ENCODE measurements at places on chromosomes 1 and 21. TPM values are rescaled to one million over a fixed set of nuclear protein-coding genes. Genes with fewer than 3 reads are reported as not detected.
A peak's percentile ranks its signal among the peaks of the same experiment; 100 is the strongest.

SLC9C2 gene
- not detected for total RNA-seq

DCST1 gene
- not detected for total RNA-seq

TOR3A gene
- total RNA-seq: 19.9 TPM

AZIN2 gene
- 0.21 TPM for total RNA-seq

CFAP57 gene
- 0.80 TPM for total RNA-seq

GPR3 gene
- total RNA-seq: 9.4 TPM

PGBD5 gene
- 18.4 TPM for total RNA-seq

CSMD2 gene
- total RNA-seq: 14.6 TPM

OR2T35 gene
- not detected for total RNA-seq

DNA sequence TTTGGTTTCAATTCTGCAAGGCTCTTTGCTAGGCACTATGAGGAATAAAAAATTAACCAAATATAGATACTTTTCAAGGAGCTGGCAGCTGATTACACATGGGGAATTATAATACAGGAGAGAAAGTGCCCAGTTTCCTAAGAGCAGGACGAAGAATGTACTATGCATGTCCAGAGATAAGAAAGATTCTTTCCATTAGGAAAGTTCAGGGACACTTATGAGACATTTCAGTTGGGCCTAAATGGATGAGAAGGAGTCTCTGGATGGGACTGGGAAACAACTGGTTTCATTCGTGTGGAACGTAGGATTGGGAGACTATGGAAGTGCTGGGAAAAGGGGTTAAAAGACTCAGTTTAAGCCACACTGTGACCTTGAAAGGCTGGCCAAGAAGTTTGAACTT is 63.5 kb upstream of the MROH9 start:
- no peak overlapping the region for H3K27ac ChIP-seq
- no peaks in the 10 kb centered on the region for H3K36me3 ChIP-seq
- DNase-seq: no peak
- no peak overlapping the region for H3K4me3 ChIP-seq
- H3K27me3 ChIP-seq: no peaks in the 10 kb centered on the region

GRCh38 chr21:44539991-44540666 is at the start of gene KRTAP10-1:
TSS of gene KRTAP10-1 (minus strand) at chr21:44540195. CDS start at chr21:44540150, 45 bp downstream.
- no peaks in the 10 kb centered on the region for H3K27me3 ChIP-seq
- H3K4me3 ChIP-seq: no peak within 1 kb of the TSS
- H3K36me3 ChIP-seq: no peaks in the 10 kb centered on the region
- DNase-seq: no peak

DNA sequence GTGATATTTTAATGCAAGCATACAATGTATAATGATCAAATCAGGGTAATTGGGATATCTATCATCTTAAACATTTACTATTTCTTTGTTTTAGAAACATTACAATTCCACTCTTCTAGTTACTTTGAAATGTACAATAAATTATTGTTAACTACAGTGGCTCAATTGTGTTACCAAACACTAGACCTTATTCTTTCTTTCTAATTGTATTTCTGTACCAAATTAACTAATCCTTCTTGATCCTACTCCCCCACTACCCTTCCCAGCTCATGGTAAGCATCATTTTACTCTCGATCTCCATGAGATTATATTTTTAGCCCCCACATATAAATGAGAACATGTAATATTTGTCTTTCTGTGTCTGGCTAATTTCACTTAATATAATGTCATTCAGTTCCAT is 95.0 kb upstream of the MROH9 start:
- H3K4me3 ChIP-seq: no peak overlapping the region
- H3K27me3 ChIP-seq: no peaks in the 10 kb centered on the region
- no peaks in the 10 kb centered on the region for H3K4me1 ChIP-seq
- H3K27ac ChIP-seq: no peak overlapping the region
- DNase-seq: no peak
- H3K36me3 ChIP-seq: no peaks in the 10 kb centered on the region

DNA sequence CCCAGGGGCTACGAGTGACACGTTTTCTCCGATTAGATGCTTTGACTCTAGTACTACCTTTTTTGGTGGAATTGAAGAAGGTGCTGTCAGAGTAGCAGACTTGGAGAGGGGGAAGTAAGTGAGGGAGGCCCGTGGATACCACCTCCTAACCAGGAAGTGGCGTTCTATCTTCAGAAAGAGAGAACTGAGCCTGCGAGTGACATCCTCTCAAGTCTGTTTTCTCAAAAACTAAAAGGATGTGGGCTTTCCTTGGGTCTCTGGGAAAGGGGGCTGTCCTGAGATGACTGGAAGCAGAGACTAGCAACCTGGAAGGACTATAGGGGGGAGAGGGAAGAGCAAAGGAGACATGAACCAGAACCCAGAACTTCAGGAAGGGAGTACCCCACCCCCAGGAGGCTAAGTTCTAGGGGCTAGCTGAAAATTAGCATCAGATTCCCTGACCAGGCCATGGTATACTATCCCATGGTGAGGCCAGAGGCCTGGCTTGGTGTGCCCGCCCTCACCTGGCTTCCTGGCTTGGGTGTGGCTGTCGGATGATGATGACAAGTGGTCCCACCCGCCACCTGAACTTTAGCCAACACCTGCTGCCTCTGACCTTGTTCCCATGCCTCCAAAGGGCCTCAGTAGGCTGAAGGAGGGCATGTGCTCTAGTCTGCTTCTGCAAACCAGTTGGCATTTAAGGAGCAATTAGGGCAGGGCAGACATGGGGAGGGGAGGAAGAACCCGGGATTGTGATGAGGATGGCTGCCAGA is 49.1 kb downstream of the ATP2B4 start:
- H3K4me3 ChIP-seq: no peak overlapping the region
- peaks cover 7% of the 10 kb centered on the region for H3K4me1 ChIP-seq
- no peak overlapping the region for H3K27ac ChIP-seq
- H3K36me3 ChIP-seq: no peaks in the 10 kb centered on the region
- no peak for DNase-seq

DNA sequence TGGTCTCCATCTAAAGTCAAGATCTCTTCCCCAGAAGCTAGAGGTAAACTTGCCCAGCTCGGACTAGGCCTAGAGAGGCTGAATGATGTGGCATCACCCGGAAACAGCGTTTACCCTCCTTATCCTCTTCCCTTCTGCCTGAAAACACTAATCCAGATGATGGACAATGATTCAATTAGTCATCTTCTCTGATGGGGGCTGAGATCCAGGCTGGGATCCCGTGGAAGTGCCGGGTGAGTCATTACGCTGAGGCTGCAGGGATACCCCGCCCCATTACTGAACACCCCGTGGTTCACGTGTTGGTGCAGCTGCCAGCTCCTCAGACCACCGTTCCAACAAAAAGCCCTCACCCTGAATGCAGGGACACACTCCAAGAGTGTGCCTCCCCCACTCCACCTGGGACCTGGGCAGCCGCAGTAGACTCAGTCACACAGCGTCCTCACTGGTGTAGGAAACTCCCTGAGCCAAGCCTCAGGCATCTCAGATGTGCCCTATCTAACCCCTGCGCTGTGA is 2.0 kb downstream of the S100A6 start:
- H3K27ac ChIP-seq: no peak overlapping the region
- no peaks in the 10 kb centered on the region for H3K36me3 ChIP-seq
- DNase-seq: no peak
- H3K4me1 ChIP-seq: peaks cover 38% of the 10 kb centered on the region
- no peaks in the 10 kb centered on the region for H3K27me3 ChIP-seq

DNA sequence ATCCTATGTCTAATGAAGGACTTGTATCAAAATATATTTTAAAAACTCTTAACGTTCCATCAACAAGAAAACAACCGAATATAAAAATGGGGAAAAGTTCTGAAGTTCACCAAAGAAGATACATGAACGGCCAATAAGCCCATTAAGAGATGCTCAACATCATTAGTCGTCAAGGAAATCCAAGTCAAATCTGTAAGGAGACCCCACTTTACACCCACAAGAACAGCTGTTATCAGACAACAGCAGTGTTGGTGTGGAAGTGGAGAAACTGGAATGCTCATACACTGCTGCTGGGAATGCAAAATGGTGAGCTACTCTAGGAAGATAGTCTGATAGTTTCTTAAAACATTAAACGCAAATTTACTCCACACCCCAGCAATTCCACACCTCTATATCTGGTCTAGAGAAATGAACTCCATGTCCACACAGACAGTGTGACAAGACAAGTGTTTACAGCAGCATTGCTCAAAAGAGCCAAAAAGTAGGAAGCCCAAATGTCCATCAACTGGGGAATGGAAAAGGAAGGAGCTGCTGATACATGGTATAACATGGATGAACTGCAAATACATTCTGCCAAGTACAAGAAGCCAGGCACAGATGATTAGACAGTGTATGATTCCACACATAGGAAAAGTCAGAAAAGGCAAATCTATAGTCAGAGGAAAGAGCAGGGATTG is 18.5 kb downstream of the UBE2G2 start:
- no peak overlapping the region for H3K27ac ChIP-seq
- no peak overlapping the region for H3K4me3 ChIP-seq
- H3K36me3 ChIP-seq: peaks cover 18% of the 10 kb centered on the region
- no peaks in the 10 kb centered on the region for H3K27me3 ChIP-seq

- no peak overlapping the region for H3K4me3 ChIP-seq
- no peaks in the 10 kb centered on the region for H3K4me1 ChIP-seq
- DNase-seq: no peak
- no peaks in the 10 kb centered on the region for H3K27me3 ChIP-seq
- peaks cover 4% of the 10 kb centered on the region for H3K36me3 ChIP-seq
- H3K27ac ChIP-seq: no peak overlapping the region
These were observed 7.6 kb upstream of the SHISA4 start for GRCh38 chr1:201880928-201881571.

DNA sequence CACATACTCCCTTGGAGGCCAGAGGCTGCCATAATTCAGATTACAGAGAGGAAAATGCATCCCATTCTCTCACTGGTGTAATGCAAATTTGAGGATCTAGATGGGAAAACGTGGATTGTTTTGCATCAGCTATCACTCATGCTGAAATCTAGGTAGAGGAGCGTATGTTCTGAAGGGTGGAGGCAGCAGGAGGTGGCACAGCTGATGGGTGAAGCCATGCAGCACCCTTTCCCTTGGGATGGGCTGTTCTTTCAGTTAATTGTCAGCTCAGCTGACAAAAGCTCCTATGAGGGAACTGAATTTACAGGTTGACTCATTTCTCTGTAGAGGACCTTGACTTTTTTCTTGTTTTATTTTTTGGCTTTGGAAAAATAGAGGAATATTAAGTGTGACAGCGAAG is 41.8 kb downstream of the CAMTA1 start:
- H3K27me3 ChIP-seq: no peaks in the 10 kb centered on the region
- H3K4me1 ChIP-seq: no peaks in the 10 kb centered on the region
- H3K36me3 ChIP-seq: no peaks in the 10 kb centered on the region
- no peak for DNase-seq
- no peak overlapping the region for H3K27ac ChIP-seq
- no peak overlapping the region for H3K4me3 ChIP-seq

DNA sequence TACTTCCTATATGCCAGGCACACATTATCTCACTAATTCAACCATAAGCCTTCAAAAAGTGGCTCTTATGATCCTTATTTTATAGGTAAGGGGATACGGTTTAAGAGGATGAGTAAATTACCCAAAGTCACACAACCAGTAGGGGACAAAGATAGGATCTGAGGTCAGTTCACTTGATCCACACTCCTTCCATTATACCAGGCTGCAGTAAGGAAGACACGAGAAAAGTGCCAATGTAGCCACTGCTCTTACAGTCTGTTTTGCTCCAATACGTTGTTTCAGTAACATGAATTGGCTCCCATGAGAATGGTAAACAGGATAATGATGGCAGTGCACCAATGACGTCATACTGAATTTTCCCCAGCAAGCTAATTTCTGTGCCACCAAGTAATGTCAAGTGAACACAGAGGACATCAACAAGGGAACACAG is 15.4 kb upstream of the GUCA2A start:
- H3K4me1 ChIP-seq: peaks cover 3% of the 10 kb centered on the region
- H3K27ac ChIP-seq: no peak overlapping the region
- H3K4me3 ChIP-seq: no peak overlapping the region
- DNase-seq: no peak

DNA sequence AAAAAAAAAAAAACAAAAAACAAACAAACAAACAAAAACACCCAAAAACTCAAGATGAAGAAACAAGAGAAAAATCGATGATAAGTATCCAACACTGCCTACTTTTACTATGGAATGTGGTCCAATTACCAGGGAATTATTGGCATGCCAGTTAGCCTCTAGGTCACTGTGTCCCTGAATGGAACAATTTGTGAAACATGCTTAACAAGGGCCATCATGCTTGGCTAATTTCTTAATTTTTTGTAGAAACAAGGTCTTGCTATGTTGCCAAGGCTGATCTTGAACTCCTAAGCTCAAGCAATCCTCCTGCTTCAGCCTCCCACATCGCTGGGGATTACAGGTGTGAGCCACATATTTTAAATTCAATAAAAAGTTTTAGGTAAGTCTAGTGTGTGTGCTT is 23.9 kb downstream of the PLPP3 start:
- H3K36me3 ChIP-seq: no peaks in the 10 kb centered on the region
- no peaks in the 10 kb centered on the region for H3K27me3 ChIP-seq
- H3K4me1 ChIP-seq: peaks cover 8% of the 10 kb centered on the region
- H3K4me3 ChIP-seq: no peak overlapping the region

GRCh38 chr1:68495968-68496679 is 758 bp downstream of the DEPDC1 start:
- peak overlapping the region; percentile 97 for H3K4me3 ChIP-seq
- H3K36me3 ChIP-seq: peaks cover 2% of the 10 kb centered on the region
- H3K27me3 ChIP-seq: no peaks in the 10 kb centered on the region
- H3K4me1 ChIP-seq: peaks cover 3% of the 10 kb centered on the region
- DNase-seq: no peak

- peaks cover 6% of the 10 kb centered on the region for H3K4me1 ChIP-seq
- no peaks in the 10 kb centered on the region for H3K36me3 ChIP-seq
- DNase-seq: no peak
- H3K27me3 ChIP-seq: no peaks in the 10 kb centered on the region
These were observed 100.5 kb downstream of the DYRK1A start for GRCh38 chr21:37467082-37467481.

- DNase-seq: peak; percentile 90
- H3K4me3 ChIP-seq: no peak overlapping the region
- H3K4me1 ChIP-seq: peaks cover 10% of the 10 kb centered on the region
- no peak overlapping the region for H3K27ac ChIP-seq
- no peaks in the 10 kb centered on the region for H3K27me3 ChIP-seq
- H3K36me3 ChIP-seq: no peaks in the 10 kb centered on the region
These were observed 53.5 kb upstream of the CNTN2 start for GRCh38 chr1:204989266-204990058.

GRCh38 chr21:39641827-39642450 is 29.2 kb downstream of the B3GALT5 start:
- peaks cover 4% of the 10 kb centered on the region for H3K36me3 ChIP-seq
- no peaks in the 10 kb centered on the region for H3K27me3 ChIP-seq
- peaks cover 11% of the 10 kb centered on the region for H3K4me1 ChIP-seq
- DNase-seq: no peak

DNA sequence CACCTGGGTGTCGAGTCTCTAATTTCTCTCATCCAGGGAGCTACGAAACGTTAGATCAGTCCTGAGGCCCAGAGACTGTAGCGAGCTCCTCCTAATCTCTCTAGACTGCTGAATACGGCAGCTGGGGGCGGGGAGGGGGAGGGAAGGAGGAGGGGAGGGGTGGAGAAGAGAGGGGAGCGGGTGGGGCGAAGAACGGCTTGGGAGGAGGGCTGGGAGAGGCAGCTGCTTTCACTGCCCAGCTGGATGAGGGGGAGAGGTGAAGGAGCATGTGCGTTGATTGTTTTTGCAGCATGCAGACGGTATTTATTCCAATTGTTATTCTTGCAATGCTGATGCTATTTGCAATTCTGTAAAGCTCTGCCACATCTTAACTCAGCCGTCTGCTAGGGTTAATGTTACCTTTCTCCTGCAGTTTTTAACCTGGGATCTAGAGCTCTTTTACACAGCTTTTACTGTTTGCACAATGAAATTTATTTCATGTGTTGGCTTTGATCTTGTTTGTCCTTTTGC is 790 bp downstream of the DNAJC6 start:
- DNase-seq: no peak
- H3K4me3 ChIP-seq: peak overlapping the region; percentile 88
- H3K27me3 ChIP-seq: no peaks in the 10 kb centered on the region

GRCh38 chr1:232590744-232591082 is 39.2 kb downstream of the SIPA1L2 start:
- H3K4me1 ChIP-seq: no peaks in the 10 kb centered on the region
- H3K36me3 ChIP-seq: no peaks in the 10 kb centered on the region
- no peak for DNase-seq
